ENCODE measurements at places on chromosomes 5 and 9. TPM values are rescaled to one million over a fixed set of nuclear protein-coding genes. Genes with fewer than 3 reads are reported as not detected.

DNA sequence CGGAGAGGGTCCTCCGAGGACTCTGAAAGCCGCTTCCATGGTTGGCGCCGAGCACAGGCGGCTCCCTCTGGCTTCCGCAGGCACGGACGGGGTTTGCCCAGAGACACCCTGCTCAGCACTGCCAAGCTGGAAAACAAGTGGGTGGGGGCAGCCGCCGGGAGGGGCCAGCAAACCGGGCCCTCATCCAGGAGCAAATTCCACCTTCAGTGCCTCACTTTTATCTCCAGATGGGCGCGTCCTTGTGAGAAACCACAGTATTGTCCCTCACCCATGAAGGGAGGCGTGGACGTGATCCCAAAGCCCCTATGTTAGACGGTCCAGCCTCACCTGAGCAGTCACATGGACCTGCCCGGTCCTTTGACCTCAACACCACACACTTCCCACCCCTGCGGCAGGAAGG, 29.0 kb downstream of the MED10 start:
- H3K27ac ChIP-seq = no peak overlapping the region
- H3K4me3 ChIP-seq = no peak overlapping the region
- no peaks in the 10 kb centered on the region for H3K4me1 ChIP-seq
- DNase-seq = no peak
- H3K36me3 ChIP-seq = no peaks in the 10 kb centered on the region
- no peaks in the 10 kb centered on the region for H3K27me3 ChIP-seq

DNA sequence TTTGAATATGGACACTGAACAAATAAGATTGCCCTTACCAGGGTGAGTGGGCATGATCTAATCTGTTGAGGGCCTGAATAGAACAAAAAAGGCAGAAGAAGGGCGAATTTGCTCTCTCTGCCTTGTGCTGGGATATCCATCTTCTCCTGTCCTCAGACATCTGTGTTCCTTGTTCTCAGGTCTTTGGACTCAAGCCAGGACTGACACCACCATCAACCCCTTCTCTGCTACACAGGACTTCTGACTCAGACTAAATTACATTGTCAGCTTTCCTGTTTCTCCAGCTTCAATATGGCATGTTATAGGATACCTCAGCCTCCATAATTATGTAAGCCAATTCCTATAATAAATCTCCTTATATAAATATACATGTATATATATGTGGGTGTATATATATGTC, 40.8 kb upstream of the SLCO6A1 start:
- no peak for DNase-seq
- H3K36me3 ChIP-seq = no peaks in the 10 kb centered on the region
- no peaks in the 10 kb centered on the region for H3K27me3 ChIP-seq
- no peak overlapping the region for H3K27ac ChIP-seq
- H3K4me1 ChIP-seq = no peaks in the 10 kb centered on the region
- no peak overlapping the region for H3K4me3 ChIP-seq

DNA sequence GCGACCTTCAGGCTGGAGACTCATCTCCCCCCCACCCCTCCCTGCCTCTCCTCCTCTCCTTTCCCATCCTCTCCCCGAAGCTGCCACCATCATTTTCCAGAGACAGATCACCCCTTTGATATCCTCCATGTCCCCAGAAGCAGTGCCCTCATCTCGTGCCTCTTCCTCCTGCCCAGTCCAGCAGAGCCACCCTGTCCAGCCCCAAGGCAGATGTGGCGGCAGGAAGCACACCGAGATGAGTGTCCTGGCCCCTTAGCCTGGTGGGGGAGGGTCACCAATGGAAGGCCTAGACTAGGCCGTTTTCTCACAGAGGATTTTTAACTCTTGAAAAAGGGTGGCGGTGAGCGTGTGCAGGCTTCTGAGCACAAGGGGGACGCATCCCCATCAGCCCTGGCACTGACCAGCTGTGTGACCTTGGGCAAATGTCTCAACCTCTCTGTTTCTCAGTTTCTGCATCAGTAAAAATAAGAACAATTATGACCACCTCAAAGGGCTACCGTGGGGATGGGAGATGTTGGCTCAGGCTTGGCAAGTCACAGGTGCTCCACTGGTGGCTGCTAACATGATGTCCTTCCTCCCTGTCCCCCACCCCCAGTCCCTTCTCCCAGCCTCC, 48.9 kb downstream of the SARDH start:
- DNase-seq = no peak
- H3K36me3 ChIP-seq = no peaks in the 10 kb centered on the region
- no peak overlapping the region for H3K27ac ChIP-seq
- no peaks in the 10 kb centered on the region for H3K27me3 ChIP-seq
- H3K4me3 ChIP-seq = no peak overlapping the region
- H3K4me1 ChIP-seq = peaks cover 5% of the 10 kb centered on the region

- H3K27ac ChIP-seq = no peak overlapping the region
- no peak overlapping the region for H3K4me3 ChIP-seq
- no peaks in the 10 kb centered on the region for H3K27me3 ChIP-seq
- no peak for DNase-seq
- H3K36me3 ChIP-seq = no peaks in the 10 kb centered on the region
- H3K4me1 ChIP-seq = no peaks in the 10 kb centered on the region
These were observed 119.8 kb downstream of the EBF1 start for GRCh38 chr5:158979749-158980521.

DNA sequence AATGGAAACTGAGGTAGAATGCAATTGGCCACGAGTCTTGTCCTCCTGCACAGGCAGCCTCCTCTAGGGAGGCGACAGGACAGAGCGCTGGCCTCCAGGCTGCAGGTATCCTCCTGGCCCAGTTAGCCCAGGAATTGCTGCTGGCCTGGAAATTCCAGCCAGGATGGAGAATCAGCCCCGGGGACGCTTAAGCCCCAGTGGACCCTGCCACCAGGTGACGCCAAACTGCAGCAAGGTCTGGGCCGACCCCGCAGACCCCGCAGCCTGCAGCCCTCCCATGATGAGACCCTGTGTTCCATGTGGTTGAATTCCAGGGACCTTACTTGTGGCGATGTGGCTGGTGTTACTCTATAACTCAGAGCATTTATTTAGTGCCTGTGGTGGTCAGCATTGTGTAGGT, 7.3 kb downstream of the CACFD1 start:
- no peak overlapping the region for H3K27ac ChIP-seq
- H3K36me3 ChIP-seq = no peaks in the 10 kb centered on the region
- no peak for DNase-seq
- H3K4me3 ChIP-seq = no peak overlapping the region

Gene CCIN
- 2.0 TPM for total RNA-seq

GRCh38 chr9:14085810-14086209, 228.1 kb downstream of the NFIB start:
- no peaks in the 10 kb centered on the region for H3K4me1 ChIP-seq
- H3K27me3 ChIP-seq = no peaks in the 10 kb centered on the region
- no peaks in the 10 kb centered on the region for H3K36me3 ChIP-seq

DNA sequence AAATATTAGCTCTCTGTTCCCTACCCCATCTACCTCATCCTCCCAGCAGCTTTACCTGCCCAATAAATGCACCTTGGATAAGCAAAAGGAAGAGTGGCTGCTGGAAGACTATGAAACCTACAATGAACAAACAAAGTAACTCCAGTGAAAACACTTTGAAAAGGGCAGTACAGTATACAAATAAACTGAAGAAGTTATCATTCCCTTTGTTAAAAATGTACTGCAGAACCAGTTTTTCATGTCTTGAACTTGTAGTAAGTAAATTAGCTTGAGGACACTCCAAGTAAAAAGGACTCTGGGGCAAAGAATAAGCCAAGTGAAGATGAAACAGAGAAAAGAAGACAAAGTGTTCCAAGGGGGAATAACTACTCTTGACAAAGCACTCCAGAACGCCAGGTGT, 457.1 kb downstream of the DTWD2 start:
- no peak overlapping the region for H3K4me3 ChIP-seq
- H3K27me3 ChIP-seq = no peaks in the 10 kb centered on the region
- DNase-seq = no peak
- H3K36me3 ChIP-seq = no peaks in the 10 kb centered on the region
- no peak overlapping the region for H3K27ac ChIP-seq

- no peak overlapping the region for H3K4me3 ChIP-seq
- DNase-seq = no peak
- no peaks in the 10 kb centered on the region for H3K4me1 ChIP-seq
- no peak overlapping the region for H3K27ac ChIP-seq
- peaks cover 15% of the 10 kb centered on the region for H3K27me3 ChIP-seq
These were observed 67.2 kb upstream of the IFNE start for GRCh38 chr9:21549251-21549765.

DNA sequence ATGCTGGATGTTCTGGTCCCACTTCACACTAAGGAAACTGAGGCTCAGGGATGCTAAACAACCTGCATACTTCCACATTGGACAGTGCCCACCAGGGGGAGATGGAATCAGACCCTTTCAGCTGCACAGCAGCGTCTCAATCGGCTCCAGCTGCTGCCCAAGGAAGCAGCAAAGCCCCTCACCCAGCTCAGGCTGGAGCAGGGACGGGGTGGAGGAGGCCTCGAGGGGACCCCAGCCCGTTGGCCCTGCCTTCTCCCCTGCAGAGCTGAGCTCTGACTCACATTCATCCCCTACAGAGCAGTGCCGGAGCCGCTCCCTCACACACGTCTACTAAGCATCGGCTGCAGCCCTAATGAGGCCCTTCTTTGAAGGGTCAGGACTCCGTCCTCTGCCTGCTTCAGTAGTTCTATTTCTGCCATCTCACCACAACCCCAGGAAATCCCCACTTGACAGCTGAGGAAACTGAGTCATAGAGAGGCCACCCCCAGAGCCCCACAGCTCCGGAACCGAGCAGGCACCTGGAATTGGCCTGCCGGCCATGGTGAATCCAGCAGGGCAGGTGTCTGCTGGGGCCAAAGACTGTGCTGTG, 21.5 kb upstream of the SUSD3 start:
- no peaks in the 10 kb centered on the region for H3K27me3 ChIP-seq
- peaks cover 47% of the 10 kb centered on the region for H3K36me3 ChIP-seq
- H3K27ac ChIP-seq = no peak overlapping the region
- H3K4me3 ChIP-seq = no peak overlapping the region

Gene CCDC107
- total RNA-seq = 37.9 TPM

Gene OTP
- not detected for total RNA-seq

Gene CCDC183
- 0.56 TPM for total RNA-seq

GRCh38 chr5:14582797-14583137, 1.2 kb downstream of the OTULINL start:
- peak overlapping the region; percentile 68 for H3K4me3 ChIP-seq
- H3K4me1 ChIP-seq = peaks cover 28% of the 10 kb centered on the region
- H3K27me3 ChIP-seq = no peaks in the 10 kb centered on the region
- no peaks in the 10 kb centered on the region for H3K36me3 ChIP-seq

- DNase-seq = no peak
- H3K4me1 ChIP-seq = no peaks in the 10 kb centered on the region
- no peak overlapping the region for H3K27ac ChIP-seq
- H3K27me3 ChIP-seq = no peaks in the 10 kb centered on the region
- no peak overlapping the region for H3K4me3 ChIP-seq
These were observed 317.0 kb upstream of the RPS23 start for GRCh38 chr5:82595113-82595512.

DNA sequence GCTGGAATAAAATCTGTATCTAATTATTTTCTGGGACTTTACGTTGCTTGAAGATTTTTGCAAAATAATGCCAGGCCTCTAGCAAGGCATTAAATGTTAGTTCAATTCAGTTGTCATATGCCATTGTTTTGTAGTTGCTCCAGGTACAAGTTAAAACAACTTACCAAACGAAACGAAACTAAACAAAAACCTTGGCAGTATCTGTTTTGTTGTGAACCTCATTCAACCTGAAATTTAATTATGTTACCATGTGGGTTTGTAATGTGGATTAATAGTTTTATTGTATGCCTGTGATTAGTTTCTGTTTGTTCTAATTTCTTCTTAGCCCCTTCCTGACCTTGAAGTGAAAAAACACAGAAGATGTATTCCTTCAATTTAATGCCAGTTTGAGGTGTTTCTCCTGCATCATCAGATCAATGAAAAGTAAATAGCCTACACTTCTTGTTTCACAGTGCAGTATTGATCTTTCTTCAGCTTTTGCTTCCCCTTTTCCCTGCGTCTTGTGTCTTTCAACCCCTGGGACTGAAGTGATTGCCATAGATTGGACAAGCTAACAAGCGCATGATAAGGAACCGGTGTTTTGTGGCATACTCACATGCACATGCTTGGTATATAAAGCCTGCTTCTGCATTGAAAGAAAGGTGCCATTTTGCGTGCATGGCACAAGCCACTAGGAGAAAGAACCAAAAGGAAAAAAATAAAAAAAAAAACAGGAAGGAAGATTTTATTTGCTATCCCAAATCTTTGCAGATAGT, 699.0 kb upstream of the ARRDC3 start:
- H3K36me3 ChIP-seq = no peaks in the 10 kb centered on the region
- H3K27ac ChIP-seq = no peak overlapping the region
- DNase-seq = no peak

GRCh38 chr5:171657473-171657872, 128.1 kb upstream of the SMIM23 start:
- H3K27ac ChIP-seq = no peak overlapping the region
- H3K4me3 ChIP-seq = no peak overlapping the region
- H3K27me3 ChIP-seq = no peaks in the 10 kb centered on the region
- no peaks in the 10 kb centered on the region for H3K36me3 ChIP-seq

Gene SLC34A1
- 0.63 TPM for total RNA-seq

GRCh38 chr9:133087429-133088145, 25.8 kb downstream of the CEL start:
- H3K36me3 ChIP-seq = no peaks in the 10 kb centered on the region
- no peaks in the 10 kb centered on the region for H3K4me1 ChIP-seq
- no peak overlapping the region for H3K27ac ChIP-seq
- no peak for DNase-seq

DNA sequence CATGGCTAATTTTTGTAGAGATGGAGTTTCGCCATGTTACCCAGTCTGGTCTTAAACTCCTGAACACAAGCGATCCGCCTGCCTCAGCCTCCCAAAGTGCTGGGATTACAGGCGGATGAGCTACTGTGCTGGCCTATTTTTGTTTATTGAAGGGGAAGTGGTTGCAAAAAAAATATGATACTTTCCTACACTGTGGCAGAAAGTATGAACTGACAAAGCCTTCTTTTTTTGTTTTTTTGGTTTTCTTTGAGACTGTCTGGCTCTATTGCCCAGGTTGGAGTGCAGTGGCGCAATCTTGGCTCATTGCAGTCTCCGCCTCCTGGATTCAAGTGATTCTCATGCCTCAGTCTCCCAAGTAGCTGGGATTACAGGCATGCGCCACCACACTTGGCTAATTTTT, 50.9 kb downstream of the OSTF1 start:
- H3K27ac ChIP-seq = peak overlapping the region; percentile 30
- no peak overlapping the region for H3K4me3 ChIP-seq
- H3K4me1 ChIP-seq = peaks cover 35% of the 10 kb centered on the region
- peaks cover 65% of the 10 kb centered on the region for H3K36me3 ChIP-seq
- DNase-seq = no peak
- no peaks in the 10 kb centered on the region for H3K27me3 ChIP-seq

GRCh38 chr5:149517461-149518122, 33.6 kb downstream of the CSNK1A1 start:
- peaks cover 12% of the 10 kb centered on the region for H3K4me1 ChIP-seq
- H3K36me3 ChIP-seq = peaks cover 28% of the 10 kb centered on the region
- H3K4me3 ChIP-seq = no peak overlapping the region
- H3K27ac ChIP-seq = no peak overlapping the region

- H3K4me1 ChIP-seq = no peaks in the 10 kb centered on the region
- no peak overlapping the region for H3K27ac ChIP-seq
- H3K36me3 ChIP-seq = no peaks in the 10 kb centered on the region
- no peak for DNase-seq
- H3K27me3 ChIP-seq = no peaks in the 10 kb centered on the region
These were observed 536.5 kb upstream of the CDH10 start for GRCh38 chr5:25181249-25181648.

All from natural killer cell (primary cell).